ENCODE measurements at places on chromosomes 12 and 14.

DNA sequence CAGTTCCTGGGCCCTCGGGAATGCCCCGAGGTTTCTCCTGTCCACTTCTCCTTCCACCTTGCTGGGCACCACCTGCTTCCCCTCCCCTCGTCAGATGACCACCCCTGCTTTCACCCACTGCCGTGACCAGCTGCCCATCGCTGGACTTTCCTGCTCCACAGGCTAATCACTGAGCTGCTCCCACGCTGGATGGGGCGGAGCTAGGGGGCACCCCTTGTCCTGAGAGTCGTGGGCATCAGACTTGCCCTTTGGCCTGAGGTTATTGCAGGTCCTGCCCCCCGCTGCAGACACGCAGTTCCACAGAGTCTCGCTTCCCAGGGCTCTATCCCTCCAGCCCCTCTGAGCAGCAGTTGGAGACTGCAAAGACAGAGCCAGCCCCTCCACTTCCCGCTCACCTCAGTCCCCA, 427 bp downstream of the SLC6A12 start:
- no peak for DNase-seq

DNA sequence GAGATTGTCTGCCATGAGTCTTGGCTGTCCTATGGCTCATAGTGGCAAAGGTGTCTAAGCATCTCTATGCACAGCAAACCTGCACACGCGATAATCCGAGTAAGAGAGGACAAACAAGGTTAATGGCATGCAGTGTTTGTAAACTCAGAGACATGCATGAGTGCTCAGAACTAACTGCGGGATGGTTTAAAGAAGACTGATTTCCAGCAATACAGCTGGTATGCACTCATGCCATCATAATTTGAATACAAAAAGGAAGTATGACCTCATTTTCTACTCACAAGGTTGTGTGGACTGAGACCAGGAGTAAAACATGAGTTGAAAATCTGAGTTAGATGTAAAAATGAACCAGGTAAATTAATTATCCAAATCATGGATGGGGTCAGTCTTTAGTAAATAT, 16.6 kb upstream of the TCP11L2 start:
- DNase-seq = no peak

DNA sequence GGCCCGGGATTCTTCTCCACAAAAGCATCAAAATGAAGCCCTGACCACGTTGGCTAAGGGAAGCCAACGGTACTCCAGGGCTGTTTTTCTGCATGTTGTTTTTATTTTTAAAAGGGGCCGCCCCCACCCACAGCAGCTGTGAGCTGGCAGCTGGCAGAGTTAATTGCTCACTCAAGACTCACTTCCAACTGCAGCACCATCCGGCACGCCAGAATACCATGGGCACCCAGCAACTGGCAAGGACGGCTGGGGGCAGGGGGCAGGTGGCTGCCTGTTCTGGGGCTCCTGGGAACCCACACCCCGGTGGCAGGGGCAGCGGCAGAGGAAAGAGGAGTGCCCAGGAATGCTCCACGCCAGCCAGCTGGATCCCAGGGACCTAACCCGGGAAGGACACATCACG, 44.3 kb downstream of the NCOR2 start:
- DNase-seq = no peak

GRCh38 chr12:110266381-110266960, 14.6 kb upstream of the ATP2A2 start:
- no peak for DNase-seq

DNA sequence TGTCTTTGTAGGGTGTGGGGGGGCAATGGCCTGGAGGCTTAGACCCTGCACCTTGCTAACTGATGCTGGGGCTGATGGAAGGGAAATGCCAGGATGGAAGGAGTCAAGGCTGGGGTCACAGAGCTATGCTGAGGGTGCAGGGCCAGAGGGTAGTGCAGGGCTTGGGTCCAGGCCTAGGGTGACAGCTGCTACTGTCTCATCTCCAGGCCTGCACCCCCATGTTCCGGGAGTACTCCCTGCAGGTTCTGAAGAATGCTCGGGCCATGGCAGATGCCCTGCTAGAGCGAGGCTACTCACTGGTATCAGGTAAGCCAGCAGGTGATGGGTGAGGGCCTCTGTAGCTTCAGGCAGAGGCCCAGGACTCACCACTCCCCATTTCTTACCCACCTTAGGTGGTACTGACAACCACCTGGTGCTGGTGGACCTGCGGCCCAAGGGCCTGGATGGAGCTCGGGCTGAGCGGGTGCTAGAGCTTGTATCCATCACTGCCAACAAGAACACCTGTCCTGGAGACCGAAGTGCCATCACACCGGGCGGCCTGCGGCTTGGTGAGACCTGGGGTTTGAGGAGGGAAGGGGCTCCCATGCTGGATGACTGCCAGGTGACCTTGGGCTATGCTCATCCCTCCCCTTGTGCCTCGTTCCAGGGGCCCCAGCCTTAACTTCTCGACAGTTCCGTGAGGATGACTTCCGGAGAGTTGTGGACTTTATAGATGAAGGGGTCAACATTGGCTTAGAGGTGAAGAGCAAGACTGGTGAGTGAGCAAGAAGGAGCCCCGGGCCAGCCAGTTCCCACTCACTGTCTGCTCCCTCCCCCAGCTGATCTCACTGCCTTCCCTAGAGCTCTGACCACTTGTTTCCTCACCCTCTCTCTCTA, 4.1 kb downstream of the SHMT2 start:
- no peak for DNase-seq
